ENCODE measurements at places on chromosomes 11 and 22.

- DNase-seq: no peak
These were observed 88.2 kb upstream of the TP53I11 start for GRCh38 chr11:45038923-45039322.

DNA sequence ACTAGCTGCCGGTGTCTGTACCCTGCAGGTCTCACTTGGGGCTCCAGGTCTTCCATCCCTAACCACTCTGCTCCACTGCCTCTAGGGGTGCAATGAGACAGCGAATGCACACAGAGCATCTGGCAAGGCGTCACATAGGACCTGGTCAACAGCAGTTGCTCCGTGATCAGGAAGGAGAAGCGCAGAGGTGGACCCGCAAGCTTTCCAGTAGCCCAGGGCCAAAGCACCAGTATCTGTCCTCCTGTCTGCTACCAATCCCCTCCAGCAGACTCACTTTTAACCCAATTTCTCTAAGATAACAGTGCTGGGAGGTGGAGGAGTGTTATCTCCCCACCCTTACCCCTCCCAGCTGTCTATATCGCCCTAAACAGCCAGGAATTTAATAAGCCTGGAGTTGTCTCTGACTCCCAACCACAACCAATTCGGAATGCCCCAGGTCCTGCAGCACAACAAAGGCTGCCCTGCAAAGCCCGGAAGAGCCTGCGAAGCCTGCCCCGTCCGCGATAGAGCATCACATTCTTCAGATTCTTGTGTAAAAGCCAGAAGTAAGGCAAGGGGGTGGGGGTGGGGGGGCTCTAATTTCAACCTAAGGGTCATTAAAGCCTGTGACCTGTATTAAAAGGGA, 19.3 kb downstream of the MYH9 start:
- no peak for DNase-seq

GRCh38 chr11:120195601-120196320, 15.1 kb upstream of the OAF start:
- no peak for DNase-seq

DNA sequence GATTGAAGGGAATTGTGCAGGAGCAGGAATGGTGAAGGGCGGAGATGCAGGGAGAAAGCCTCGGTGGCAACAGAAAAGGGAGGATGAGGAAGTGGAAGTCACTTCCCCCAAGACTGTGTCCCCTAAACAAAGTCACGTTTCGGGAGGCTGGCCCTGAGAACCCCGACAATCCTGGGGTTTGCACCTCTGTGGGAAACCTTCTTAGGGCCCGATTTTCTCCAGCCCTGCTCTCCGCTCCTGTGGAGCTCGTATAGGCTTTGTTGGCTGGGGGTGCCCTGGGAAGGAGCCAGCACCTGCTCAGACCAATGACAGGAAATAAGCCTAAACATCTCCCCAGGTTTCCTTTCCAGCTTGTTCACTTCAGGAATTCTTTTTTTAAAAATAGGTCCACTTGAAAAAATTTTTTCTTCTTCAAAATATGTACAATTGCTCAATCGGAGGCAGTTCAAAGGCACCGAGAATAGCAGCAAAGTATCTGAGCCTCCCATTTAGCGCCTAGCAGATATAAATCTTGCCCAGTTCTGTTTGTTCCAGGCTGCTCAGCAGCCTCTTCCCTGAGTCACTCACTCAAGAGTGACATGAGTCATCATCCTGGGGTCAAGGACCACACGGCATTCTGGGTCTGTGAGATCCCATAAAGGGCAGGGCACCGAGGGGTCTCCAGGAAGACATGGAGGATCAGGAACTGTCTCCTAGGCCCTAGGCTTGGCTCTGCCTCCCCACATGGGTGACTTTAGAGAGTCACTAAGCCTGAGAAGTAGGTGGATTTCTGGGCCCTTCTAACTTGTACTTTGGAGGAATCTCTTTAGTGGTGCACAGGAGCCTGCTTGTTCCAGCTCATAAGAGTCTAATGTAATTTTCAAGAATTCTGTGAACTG, 34.0 kb downstream of the IRAG1 start:
- DNase-seq: no peak

GRCh38 chr22:48938741-48939140, 888.9 kb downstream of the BRD1 start:
- DNase-seq: no peak

DNA sequence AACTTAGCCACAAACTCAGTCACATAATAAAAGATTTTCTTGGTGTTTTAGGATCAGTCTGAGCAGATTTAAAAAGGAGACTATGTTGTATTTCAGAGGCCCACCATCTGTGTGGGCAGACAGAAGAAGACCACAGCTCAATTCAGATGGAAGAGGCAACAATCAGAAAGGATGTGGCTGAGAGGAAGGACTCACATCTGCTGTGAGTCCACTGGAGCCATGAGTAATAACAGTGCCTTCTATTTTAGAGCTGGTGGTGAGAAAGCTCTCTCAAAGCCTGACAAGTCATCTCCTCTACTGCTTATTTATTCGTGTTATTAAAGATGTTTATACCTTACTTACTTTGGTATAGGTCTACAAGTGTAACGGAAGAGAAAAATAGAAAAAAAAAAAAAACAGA, 357.2 kb downstream of the OPCML start:
- DNase-seq: no peak

- no peak for DNase-seq
These were observed 21.4 kb upstream of the PANX2 start for GRCh38 chr22:50148991-50149721.

DNA sequence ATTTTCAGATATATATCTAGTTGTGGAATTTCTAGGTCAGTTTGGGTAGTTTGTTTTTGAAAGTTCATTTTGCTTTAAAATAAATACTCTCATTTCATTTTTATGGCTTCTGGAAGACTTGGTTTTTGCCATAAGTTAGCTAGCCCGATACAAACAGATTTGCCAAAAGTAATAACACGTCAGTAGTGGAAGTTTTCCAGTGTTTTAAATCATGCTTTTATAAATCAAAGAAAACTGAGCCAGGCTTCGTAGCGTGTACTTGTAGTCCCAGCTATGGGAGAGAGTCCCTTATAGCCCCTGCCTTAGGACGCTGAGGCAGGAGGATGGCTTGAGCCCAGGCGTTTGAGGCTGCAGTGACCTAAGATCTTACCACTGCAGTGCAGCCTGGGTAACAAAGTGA, 21.7 kb upstream of the MICALL1 start:
- DNase-seq: no peak

- peak; percentile 69 for DNase-seq
These were observed 24.0 kb downstream of the PISD start for GRCh38 chr22:31637891-31638618.

GRCh38 chr22:24834845-24835570, 29.0 kb downstream of the SGSM1 start:
- no peak for DNase-seq

DNA sequence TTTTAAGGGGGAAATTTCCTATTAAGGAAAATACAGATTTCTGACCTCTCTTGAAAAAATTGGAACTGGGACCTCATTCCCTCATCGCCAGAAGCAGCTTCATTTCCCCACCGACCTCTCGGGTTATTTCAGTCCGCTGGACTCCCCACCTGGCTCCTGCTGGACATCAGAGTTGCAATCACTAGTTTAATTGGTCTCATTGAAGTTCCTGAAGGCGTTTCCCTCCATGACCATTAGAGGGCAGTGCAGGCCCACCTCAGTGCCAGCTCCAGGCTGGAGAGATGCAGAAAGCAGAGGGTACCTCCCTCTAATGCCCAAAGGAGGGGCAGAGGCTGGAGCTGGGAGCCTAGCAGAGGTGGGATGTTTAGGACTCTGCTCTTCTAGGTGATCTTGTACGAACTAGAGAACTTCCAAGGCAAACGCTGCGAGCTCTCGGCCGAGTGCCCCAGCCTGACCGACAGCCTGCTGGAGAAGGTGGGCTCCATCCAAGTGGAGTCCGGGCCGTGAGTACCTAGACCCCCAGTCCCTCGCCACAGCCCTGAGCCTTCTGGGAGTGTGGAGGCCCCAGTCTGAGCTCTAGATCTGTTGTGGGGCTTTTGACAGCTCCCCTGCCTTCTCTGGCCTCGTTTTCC, 2.7 kb downstream of the CRYBB3 start:
- DNase-seq: peak; percentile 43

DNA sequence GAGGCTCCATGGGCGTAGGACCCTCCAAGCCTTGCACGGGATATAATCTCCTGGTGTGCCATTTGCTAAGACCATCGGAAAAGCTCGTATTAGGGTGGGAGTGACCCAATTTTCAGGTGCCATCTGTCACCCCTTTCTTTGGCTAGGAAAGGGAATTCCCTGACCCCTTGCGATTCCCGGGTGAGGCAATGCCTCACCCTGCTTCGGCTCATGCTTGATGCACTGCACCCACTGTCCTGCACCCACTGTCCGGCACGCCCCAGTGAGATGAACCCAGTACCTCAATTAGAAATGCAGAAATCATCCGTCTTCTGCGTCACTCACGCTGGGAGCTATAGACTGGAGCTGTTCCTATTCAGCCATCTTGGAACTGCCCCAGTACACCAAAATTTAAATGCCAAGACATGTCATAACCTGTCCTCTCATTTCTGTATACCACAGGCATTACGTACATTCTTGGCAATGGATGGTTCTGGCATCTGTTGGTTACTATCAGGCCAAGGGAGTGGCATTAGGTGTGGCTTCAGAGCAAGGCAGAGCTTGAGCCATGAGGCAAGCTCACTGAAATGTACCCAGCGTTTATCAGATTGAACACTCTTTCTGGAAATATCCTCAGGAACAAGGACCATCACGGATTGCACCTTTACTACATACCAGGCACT, 95.4 kb upstream of the GALNT18 start:
- DNase-seq: no peak

DNA sequence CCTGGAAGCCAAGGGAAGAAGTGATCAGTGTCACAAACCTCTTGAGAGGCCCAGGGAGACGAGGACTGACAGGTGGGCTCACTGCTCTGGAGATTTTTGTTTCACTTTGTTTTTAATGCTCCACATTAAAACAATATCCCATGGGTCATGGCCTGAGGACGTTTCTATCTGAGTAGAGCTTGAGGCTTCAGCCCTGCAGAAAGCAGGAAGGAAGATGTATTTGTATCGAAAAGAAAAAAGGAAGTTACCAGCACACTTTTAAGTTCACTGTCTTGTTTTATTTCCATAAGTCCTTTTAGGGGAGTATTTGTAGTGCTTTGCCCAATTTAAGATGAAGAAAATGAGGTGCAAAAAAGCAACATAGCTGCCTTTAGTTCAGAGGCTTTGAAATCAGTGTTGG, 191.1 kb downstream of the GRIK4 start:
- no peak for DNase-seq

DNA sequence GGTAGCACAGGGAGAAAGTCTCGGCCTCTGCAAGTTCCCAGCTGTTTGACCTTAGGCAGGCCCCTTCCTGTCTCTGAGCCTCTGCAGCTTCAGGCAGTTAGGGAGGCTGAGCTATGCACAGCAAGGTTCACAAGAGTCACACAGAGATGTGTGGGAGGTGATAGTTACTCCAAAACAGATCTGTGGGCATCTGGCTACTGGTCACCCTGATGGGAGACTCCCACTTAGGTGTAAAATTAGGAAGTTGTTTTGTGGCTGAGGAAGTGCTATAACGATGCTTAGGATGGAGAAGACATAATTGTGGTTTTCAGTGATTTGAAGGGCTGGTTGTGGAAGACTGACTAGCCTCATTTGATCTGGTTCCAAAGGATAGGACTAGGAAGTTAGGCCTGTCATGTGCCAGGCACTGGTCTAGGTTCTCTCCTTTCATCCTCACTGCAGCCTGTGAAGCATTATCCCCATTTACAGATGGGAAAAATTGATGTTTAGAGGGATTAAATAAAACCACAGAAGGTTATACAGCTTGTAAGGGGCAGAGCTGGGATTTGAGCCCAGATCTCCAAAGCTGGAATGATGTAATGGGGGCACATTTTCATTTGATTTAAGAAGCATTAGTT, 13.5 kb downstream of the ACO2 start:
- DNase-seq: no peak

GRCh38 chr11:10414659-10415058, 40.4 kb upstream of the AMPD3 start:
- DNase-seq: peak; percentile 39

GRCh38 chr11:17314232-17314547, 37.4 kb upstream of the NCR3LG1 start:
- no peak for DNase-seq

DNA sequence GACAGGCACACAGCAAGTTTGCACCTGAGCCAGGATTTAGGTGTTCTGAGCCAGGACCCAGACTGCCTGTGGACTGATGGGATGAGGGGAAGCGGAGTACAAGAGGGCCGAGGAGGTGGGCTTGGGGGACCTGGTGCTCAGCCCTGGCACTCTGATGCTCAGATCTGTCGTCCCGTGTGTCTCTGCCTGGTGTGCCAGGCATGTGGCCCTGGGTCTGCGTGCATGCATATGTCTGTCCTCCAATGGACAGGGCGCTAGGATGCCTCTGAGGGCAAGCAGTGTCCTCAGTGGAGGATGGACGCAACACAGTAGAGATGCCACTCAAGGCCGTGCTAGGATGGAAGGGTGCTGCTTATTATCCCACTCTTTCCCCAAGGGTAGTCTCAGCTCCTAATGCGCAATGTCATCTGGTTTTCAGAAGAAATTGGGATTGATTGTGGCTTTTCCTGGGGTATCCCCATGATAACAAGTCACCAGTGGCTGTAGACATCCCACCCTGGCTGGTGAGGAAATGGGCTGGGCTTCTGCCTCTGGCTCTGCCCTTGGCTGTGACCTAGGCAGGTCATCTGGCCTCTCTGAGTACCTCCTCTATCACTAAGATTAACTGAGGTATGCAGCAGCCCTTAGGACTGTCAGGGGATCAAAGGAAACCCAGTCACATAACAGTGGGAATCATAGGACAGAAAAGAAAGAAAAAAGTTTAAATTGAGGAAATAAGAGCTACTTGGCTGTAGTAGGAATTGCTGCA, 35.7 kb upstream of the SUSD2 start:
- no peak for DNase-seq

DNA sequence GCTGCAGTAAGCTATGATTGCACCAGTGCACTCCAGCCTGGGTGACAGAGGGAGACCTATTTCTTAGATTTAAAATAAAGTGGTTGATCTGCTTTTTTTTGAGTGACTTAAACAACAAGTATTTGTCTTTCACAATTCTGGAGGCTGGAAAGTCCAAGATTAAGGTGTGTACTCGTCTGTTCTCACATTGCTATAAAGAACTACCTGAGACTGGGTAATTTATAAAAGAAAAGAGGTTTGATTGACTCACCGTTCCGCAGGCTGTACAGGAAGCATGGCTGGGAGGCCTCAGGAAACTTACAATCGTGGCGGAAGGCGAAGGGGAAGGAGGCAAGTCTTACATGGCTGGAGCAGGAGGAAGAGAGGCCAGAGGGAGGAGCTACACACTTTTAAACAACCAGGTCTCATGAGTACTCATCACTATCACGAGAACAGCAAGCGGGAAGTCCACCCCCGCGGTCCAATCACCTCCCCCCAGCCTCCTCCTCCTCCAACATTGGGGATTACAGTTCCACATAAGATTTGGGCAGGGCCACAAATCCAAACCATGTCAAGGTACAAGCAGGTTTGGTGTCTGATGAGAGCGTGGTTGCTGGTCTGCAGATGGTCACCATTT, 19.7 kb upstream of the OSBPL5 start:
- DNase-seq: peak; percentile 8
